Cardiac septum (tissue), 1 donor: ENCODE measurements at places on chromosomes 4 and X. TPM values are rescaled to one million over a fixed set of nuclear protein-coding genes. Genes with fewer than 3 reads are reported as not detected.

The ZNF711 gene
- total RNA-seq = 1.9 TPM

The HOPX gene
- total RNA-seq = 5.2 TPM

The MAGED2 gene
- total RNA-seq = 91.5 TPM

The SPANXD gene
- total RNA-seq = not detected

The RENBP gene
- 8.6 TPM for total RNA-seq

The UCHL1 gene
- total RNA-seq = 76.8 TPM

The ATG4A gene
- total RNA-seq = 19.2 TPM

The NHS gene
- total RNA-seq = 2.6 TPM

DNA sequence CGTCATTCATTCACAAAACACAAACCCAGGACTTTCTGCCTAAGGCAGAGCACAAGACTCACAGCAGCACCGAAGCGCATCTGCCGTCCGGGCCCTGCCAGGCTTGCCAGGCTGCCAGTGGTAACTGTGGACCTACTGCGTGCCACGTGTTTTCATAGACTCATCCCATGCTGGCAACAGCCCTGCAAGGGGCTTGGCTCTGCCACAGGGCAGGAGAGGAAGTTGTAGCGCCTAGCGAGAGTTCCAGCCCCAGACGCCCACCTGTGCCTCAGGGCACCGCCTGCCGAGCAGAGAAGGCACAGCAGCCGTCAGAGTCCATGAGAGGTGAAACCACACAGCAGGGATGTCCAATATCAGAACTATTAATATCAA lies 18.9 kb upstream of the MRFAP1 start:
- no peak for DNase-seq

- no peak for DNase-seq
Observed at GRCh38 chr4:29717287-29718057, 1002.7 kb upstream of the PCDH7 start.

GRCh38 chr4:48258845-48259397 lies 10.7 kb downstream of the TEC start:
- no peak for DNase-seq

- no peak for DNase-seq
Observed at GRCh38 chrX:57822818-57823217, 87.4 kb downstream of the ZXDA start.

GRCh38 chr4:15153662-15154061 lies 151.4 kb downstream of the CPEB2 start:
- DNase-seq = no peak

GRCh38 chr4:76787898-76788297 lies 110.0 kb downstream of the SOWAHB start:
- no peak for DNase-seq

- no peak for DNase-seq
Observed at GRCh38 chr4:104967034-104967401, 179.7 kb upstream of the TET2 start.

- DNase-seq = no peak
Observed at GRCh38 chr4:131551306-131551705, 1597.8 kb upstream of the PCDH10 start.

DNA sequence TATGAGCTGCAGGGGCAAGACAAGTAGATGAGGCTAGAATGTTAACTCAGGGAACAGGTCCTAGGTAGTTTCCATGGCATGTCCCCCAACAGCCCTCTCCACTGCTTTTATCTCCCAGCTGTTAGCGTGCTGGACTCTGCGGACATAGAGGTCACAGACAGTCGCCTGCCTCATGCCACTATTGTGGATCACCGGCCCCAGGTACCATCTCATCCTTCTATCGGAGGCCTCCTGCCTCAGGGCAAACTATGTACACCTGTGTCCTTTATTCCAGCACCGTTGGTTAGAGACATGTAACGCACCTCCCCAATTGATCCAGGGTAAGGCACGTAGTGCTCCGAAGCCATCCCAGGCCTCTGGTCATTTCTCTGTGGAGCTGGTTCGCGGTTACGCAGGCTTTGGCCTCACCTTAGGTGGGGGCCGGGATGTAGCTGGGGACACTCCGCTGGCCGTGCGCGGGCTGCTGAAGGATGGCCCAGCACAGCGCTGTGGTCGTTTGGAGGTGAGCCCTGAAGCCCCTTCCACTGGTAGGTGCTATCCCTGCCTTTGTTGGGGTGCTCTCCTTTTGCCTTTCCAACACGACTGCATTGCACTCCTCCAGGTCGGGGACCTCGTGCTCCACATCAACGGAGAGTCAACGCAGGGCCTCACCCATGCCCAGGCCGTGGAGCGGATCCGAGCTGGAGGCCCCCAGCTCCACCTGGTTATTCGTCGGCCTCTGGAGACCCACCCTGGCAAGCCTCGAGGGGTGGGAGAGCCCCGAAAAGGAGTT lies 2.2 kb downstream of the MAGIX start:
- DNase-seq = no peak

- no peak for DNase-seq
Observed at GRCh38 chr4:152661649-152662048, 18.1 kb downstream of the TMEM154 start.
